ENCODE measurements at places on chromosomes 11 and 22. TPM values are rescaled to one million over a fixed set of nuclear protein-coding genes. Genes with fewer than 3 reads are reported as not detected.

Gene CEP57
- 35.0 TPM for total RNA-seq

Gene OR2D2
- total RNA-seq: not detected

Gene LARGE2
- total RNA-seq: not detected

Gene ISX
- total RNA-seq: not detected

Gene WNT11
- 0.57 TPM for total RNA-seq

DNA sequence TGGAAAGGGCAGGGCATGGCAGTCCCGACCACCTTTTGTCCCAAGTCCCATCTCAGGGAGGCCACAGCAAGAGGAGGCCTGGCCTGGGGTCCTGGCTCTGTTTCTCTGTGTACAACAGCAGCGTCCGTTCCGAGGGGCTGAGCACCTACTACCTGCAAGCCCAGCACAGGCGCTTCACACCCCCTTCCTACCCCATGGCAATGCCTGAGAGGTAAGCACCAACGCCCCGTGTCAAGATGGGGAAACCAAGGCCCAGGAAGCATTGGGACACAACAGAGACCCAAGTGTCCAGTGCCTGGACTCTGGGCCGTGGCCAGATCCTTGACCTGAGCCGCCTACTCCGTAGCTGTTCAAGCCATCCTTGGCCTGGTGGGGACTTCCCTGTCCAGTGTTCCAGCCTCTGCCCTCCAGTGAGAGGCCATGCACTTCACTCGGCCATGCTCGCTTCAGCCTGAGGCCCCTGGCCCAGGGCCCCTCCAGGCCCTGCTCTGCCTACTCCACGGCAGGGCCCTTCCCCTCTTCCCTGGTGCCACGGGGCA lies 14.3 kb upstream of the TCF20 start:
- no peak for DNase-seq

DNA sequence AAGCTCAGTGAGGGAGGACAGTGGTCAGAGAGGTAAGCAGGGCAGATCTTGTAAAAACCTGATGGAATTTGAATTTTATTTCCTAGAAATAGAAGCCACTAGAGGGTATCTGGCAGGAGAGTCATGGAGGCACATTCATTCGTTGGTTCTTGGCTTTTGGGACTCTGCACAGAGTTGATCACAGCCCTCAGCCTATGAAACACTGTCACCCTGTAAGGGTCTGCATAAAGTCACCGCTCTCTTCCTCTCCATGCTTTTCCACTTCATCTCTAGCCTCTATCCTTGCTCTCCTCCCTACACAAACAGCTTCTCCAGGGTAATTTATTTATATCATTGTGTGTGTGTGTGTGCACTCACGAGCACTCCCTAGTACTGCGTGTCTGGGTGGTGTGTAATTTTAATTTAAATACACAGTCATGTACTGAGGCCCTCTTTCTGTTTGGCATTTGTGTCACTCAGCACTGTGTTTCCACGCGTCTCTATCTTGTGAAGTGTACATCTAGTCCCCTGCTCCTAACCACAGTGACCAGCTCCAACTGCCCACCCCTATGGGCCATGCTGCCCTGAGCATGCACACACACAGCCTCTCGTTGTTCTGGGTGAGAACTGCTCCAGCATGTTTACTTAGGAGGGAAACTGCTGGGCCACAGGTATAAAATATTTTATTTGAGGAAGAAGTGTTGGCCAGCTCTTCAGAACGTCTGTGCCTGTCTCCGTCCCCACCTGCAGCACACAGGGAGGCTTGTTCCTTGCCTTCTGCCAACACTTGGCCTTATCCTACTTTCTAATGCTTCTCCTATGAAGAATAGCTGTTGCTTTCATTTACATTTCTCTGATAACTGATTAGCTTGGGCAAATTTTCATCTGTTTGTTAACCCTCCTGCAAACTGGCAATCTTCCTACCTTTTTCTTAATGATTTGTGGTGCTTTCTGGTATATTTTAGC lies 4.5 kb downstream of the KCNQ1OT1 start:
- no peak for DNase-seq

DNA sequence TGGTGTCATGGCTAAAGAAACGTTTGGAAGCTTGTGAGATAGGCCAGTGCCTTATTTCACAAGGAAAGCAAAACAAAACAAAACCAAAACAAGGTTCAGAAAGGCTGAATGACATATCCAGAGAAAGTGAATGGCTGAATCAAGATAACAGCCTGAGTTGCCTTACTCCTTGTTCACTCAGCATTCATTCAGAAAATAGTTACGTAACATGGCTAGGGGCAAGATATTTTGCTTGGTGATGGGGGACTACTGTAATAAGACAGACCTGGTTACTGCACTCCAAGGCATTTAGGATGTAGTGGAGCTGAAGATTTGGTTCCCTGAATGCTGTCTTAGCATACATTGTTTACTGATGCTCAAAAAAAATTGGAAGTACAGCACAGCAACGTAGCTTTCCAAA lies 47.7 kb downstream of the C11orf91 start:
- no peak for DNase-seq

DNA sequence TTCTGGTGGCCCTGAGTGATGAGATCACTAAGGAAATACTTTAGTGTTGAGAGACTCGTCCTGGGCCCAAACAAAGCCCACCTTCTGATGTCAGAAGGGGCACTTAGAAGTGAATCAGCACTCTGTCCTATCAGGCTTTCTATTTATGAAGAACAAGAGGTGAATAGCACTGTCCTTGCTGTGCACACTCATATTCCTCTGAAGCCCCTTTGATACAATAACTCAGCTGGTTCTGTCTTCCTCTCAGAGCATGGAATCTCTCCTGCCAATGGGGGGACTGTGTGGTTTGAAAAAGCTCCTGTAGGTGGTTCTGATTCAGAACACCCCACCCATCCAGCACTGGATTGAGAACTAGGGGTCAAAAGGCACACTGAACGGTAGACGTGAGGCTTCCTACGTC lies 348.1 kb downstream of the ETS1 start:
- DNase-seq: no peak

DNA sequence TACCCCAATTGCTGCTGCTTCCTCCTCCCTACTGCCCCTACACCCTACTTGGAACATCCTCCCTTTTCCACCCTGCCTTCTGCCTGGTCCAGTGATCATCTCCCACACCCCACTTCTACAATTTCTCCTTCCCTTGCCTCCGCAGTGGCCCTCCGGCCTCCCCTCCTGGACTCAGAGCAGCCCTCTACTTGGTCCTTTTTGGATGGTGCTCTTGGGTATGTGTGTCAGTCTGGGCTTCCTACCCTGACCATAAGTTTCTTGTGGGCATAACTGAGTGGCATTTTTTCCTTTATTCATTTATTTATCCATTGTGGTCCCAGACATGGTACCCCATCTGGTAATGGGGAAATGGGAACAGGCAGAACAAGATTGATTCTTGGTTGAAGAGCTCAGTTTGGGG lies 111.4 kb upstream of the NAV2 start:
- DNase-seq: no peak

DNA sequence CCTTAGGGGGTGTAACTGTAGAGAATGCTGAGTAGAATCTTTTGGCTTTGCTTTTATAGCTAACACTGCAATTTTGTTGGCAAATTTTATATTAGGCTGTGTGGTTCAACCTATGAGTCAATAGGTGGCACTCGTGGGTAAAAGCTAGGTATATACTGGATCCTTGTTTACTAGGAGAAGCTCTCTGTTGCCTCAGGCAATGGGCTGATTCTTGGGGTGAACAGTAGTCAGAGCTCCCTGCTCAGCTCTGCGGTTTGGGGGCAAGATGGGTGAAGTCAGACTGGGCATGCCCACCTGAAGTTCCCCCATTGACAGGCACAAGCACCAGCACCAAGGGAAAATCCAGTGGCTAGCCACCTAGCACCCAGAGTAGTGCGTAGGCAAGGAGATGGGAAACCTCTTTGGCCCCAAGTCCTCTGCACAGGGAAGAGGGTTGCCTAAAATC lies 238.7 kb downstream of the FAM181B start:
- DNase-seq: no peak

DNA sequence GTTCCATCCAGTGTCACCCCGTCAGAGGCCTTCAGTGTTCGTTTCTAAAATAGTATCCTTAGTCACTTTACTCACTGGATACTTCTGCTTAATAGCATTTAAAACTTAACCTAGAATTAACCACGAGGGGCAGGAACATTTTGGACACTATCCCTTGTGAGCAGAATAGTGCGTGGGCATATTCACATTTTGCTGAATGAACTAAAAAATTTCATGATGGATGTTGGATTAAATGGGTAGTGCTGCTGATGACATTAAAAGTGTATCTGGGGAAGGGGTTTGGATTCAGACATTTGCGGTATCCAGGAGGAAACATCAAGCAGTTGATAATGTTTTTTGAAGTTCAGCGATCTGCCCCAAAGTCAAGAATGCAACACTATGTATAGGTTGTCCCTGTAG lies 750 bp upstream of the NAT10 start:
- no peak for DNase-seq

- no peak for DNase-seq
These were observed 9.9 kb downstream of the FXYD6 start for GRCh38 chr11:117866526-117866925.

DNA sequence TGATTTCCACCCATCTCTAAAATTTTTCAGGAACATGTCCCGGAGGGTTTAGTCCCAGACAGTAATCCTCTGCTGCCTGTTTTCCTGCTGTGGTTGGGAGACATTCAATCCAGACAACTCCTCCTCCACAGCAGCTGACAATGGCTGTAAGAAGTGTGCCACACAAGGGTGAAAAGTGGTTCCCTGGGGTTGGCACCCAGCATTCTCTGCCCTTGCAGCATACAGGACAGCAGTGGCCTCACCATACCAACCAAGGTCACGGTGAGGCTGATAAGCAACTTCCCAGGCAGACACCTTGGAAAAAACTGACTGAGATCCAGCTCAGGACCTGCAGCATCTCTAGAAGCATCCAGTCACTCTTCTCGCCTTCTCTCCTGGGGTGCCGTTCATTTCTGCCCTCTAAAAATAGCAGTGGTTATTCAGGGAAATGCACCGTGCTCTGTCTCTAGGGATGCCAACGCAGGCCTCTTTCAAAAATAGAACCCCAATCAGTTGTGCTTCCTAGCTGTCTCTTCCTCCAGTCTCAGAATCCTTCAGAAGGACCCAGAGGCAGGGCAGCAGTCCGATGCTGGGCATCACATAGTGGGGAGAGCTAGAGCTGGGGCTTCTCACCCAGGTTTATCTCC lies 241.0 kb downstream of the TENM4 start:
- no peak for DNase-seq
